ENCODE measurements at places on chromosomes 1 and 21. TPM values are rescaled to one million over a fixed set of nuclear protein-coding genes. Genes with fewer than 3 reads are reported as not detected.

Gene PDE4B
- 2.9 TPM for total RNA-seq

Gene LCE2C
- not detected for total RNA-seq

Gene RSPH1
- total RNA-seq: 3.3 TPM

DNA sequence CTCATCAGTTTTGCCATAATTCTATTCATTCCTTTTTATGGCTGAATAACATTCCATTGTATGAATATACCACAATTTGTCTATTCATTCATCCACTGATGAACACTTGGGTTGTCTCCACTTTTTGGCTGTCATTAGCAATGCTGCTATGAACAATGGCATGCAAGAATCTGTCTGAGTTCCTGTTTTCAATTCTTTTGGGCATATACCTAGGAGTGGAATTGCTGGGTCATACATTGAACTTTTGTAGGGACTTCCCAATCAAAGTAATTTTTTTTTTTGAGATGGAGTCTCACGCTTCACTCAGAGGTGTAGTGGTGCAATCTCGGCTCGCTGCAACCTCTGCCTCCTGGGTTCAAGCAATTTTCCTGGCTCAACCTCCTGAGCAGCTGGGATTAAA is 34.9 kb downstream of the AADACL4 start:
- DNase-seq: no peak

DNA sequence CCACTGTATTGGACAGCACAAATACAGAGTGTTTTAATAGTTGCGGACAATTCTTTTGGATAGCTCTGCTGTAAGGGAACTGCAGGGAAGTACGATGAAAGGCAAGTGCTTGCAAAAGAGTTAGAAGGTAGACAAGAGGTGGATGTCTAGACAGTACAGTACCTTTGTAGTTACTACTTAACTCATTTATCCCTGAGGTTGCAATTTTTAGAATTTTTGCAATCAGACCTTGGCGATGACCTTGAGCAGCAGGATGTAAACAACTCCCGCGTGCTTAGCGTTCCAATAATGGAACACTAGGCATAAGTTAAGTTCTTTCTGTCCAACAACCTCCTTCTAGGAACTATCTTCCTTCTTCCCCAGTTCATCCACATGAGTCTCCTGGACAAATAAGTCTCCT is 1.9 kb upstream of the SYT14 start:
- no peak for DNase-seq

GRCh38 chr1:202953392-202953791 is 4.7 kb downstream of the ADIPOR1 start:
- no peak for DNase-seq

All from Calu3 (cell line).